Parietal lobe (tissue), 2 donors: ENCODE measurements at places on chromosomes 11 and 22. TPM values are rescaled to one million over a fixed set of nuclear protein-coding genes. Genes with fewer than 3 reads are reported as not detected.

The HEPHL1 gene
- not detected for total RNA-seq

The KIRREL3 gene
- 41.9 TPM for total RNA-seq

The SCGB1C1 gene
- not detected for total RNA-seq

The SCGB1D2 gene
- not detected for total RNA-seq

The RAB36 gene
- 7.5 TPM for total RNA-seq

The OR51E2 gene
- not detected for total RNA-seq

The TRMU gene
- total RNA-seq = 65.4 TPM

The OR4A16 gene
- not detected for total RNA-seq

The CRYAB gene
- total RNA-seq = 16.0 TPM

The KDELR3 gene
- 0.31 TPM for total RNA-seq

The OR56A1 gene
- 0.31 TPM for total RNA-seq

The MUC2 gene
- total RNA-seq = not detected

The PATE4 gene
- total RNA-seq = not detected

The CEP126 gene
- total RNA-seq = 14.7 TPM

The MYO18B gene
- 0.31 TPM for total RNA-seq
